ENCODE measurements at places on chromosomes 6 and 20.

DNA sequence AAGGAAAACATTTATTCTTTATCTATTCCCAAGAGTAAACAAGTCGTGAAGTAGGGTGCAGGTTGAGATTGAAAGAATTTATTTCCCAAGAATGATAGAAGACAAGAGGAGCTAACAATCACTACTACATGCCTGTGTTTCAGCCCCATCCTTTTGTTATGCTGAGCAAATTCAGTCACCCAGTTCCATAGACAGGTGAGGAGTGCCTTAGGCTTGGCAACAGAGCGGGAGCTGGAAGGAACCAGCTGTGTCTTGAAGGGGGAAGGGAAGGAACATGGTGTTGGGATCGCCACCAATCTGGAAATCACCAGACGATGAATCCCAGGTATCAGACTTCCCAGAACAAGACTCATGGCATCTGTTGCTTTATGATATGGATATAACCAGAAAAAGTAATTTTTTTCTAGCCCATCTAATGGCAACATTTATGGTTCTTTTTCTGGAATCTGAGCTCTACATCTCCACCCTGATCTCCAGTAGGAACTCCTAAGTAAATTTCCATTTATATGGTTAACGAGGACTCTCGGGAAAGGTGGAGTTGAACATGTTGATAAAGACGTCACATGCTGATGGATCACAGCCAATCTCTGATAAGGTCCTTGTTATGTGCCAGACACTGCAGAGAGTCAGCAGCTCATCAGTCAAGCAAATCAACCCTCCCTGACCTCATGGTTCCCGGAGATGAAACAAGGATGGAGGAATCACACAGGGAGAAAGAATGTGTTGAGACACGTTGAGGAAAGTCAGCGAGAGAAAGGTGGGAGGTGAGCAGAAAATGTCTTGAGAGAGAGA is 344.9 kb downstream of the SMOC2 start:
- no peak for DNase-seq

GRCh38 chr6:169250660-169251059 is 3.0 kb downstream of the THBS2 start:
- no peak for DNase-seq

- no peak for DNase-seq
Measured at GRCh38 chr6:105669232-105669631, 266.4 kb upstream of the PREP start.

DNA sequence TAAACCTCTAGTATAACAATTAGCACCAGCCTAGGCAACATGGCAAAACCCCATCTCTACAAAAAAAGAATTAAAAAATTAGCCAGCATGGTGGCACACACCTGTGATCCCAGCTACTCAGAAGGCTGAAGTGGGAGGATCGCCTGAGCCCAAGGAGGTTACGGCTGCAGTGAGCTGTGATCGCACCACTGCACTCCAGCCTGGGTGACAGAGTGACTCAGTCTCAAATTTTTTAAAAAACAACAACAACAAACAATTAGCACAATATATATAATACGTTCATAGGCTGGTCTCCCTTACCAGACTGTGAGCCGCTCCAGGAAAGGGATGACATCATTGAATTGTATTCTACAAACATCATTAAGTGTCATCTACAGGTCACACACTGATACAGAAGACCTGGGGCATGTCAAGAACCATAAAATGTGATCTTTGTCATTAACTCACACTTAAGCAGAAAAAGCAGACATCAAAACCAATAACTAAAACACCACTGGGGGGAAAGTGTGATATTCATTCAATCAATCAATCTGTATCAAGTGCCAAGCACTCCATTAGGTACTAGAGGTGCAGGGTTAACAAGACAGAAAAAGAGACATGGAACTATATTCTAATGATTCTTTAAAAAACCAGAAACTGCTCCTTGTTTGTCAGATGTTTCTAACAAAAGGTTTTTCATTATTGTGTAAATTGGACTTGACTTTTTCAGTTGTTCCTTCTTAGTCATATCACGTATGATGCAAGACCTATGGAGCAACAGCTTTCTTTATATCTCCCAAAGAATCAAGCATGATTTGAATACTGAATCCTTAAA is 17.8 kb downstream of the MAP3K5 start:
- no peak for DNase-seq
